Left forelimb (tissue), 1 donor: ENCODE measurements at places on chromosomes 13 and 19.

- no peak for DNase-seq
Observed at GRCh38 chr19:53915000-53915399, 5.9 kb downstream of the CACNG7 start.

DNA sequence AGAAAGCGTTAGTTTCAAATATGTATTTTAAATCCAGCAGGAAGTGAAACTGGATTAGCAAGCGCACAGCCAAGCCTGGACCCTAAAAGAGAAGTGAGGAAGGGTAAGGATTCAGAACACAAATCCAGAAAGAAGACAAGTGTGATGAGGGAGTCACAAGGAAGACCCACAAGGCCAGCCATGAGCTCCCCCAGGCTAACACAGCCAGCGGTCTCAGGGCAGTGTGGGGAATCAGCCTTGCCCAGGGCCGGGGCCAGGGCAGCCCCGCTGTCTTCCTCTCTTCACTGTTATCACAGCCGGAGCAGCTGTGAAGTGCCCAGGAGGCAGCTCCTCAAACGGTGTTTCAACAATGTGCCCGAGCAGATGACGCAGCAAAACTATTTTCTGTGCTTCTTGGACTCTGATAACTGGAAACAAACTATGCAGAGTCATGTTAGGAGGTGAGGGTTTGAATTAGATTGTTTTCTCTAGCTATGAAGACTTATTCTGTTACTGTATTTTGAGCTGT, 12.2 kb upstream of the CDC16 start:
- DNase-seq, result no peak

- peak; percentile 75 for DNase-seq
Observed at GRCh38 chr19:45496349-45496953, 396 bp downstream of the RTN2 start.

DNA sequence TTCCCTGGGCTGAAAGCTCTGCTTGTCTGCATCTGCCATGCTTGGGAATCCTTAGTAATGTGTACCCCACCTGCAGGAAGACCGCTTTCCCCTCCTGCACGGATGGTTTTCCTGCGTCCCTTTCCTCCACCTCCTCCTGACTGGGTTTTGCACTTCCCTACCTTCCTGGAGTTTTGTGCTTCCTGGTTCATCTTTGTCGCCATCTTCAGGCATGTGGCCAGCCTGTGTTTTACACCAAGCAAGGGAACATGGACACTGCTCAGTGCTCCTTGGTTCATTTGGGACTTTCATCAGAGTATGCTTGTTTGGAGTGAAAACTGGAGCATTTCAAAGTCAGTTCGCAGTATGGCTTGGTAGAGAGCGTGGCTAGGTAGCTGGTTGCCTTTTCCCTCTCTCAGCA, 30.7 kb downstream of the ERICH6B start:
- DNase-seq, result no peak

DNA sequence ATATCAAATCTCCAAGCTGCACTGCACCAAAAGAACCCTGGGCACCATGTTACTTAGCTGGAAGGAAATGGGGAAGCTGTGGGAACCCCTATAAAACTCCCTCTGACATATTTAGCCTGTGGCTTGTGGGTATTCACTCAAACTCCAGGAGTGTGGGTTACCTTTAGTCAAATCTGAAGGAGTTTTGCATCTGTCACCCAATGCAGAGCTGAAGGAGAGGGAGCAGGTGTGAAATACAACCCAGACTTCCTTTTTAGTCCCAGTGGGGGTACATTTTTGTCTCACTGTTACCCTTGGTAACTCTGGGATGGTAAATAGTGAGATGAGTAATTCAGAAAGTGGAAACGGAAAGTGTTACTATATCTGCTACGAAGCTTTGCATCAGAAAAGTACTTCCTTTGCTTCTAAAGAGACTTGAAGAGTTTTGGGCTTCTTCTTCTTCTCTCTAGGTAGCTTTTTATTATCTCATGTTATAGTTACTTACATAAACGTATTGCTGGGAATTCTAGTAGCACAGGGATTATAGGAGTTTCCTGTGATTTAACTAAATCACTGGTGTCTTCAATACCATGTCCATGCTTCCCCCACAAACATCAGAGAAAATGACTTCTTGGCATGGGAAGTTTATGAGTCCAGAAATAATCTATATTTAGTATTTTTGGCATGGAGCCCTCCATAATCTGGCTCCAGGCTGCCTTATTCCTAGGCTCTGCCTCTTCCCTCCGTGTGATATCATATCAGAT, 105.9 kb downstream of the AKAP11 start:
- DNase-seq, result no peak

- DNase-seq, result no peak
Observed at GRCh38 chr19:35404879-35405622, 34.2 kb downstream of the GPR42 start.
